CD4-positive, alpha-beta T cell treated with Interleukin-1 beta for 1 hour (primary cell): ENCODE measurements at places on chromosomes 12 and 14.

DNA sequence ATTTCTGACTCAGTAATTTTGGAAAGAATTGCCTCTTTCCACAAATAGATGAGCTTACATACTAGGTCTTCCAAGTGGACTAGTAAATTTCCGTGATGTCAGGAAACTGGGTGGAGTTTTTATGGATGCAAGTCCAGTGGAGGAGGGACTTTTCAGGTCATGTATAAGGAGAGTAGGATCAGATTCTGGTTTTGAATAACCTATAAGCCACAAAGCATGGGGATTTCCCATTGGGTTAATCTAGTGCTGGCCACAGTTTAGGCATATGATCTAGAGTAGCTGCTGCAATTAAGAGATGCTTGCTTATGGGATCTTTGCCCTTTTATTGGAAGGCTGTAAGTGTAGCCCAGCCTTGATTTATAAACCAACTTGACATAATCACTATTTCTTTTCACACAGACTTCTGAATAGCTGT lies 33.8 kb downstream of the STK38L start:
- no peak for DNase-seq

- DNase-seq = no peak
Measured at GRCh38 chr14:51512316-51512715, 139.4 kb upstream of the FRMD6 start.

DNA sequence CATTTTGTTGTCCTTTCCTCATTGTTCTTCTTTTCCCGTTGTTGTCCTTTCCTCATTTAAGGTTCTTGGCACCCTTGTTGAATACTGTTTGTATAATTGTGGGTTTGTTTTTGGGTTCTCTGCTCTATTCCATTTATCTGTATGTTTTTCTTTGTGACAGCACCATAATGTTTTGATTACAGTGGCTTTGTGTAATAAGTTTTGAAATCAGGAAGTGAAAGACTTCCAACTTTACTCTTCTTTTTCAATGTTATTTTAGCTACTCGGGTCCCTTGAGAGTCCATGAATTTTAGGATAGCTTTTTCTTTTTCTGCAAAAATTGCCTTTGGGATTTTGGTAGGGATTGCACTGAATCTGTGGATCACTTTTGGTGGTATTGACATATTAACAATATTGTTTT lies 28.1 kb downstream of the ETNK1 start:
- DNase-seq = no peak

- DNase-seq = no peak
Measured at GRCh38 chr12:52952076-52952801, 3.3 kb downstream of the KRT18 start.

GRCh38 chr12:52168019-52168717 lies 23.6 kb downstream of the KRT80 start:
- DNase-seq = no peak

DNA sequence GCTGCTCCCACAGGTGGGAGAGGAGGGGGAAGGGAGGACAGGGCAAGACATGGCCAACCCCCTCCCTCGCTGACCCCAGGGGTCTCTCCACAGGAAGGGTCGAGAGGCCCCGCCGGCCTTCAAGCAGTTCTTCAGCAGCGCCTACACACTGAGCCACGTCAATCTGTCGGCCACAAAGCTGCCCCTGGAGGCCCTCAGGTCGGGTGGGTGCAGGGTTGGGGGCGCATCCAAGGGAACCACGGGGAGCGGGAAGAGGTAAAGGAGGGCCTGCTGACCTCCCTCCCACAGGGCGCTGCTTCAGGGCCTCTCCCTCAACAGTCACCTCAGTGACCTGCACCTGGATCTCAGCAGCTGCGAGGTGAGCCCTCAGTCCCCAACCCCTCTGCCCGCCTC lies 6.1 kb downstream of the CARMIL3 start:
- DNase-seq = no peak

- no peak for DNase-seq
Measured at GRCh38 chr12:97194546-97194945, 268.1 kb upstream of the RMST start.

GRCh38 chr12:93137656-93138612 lies 208.8 kb upstream of the EEA1 start:
- DNase-seq = no peak

DNA sequence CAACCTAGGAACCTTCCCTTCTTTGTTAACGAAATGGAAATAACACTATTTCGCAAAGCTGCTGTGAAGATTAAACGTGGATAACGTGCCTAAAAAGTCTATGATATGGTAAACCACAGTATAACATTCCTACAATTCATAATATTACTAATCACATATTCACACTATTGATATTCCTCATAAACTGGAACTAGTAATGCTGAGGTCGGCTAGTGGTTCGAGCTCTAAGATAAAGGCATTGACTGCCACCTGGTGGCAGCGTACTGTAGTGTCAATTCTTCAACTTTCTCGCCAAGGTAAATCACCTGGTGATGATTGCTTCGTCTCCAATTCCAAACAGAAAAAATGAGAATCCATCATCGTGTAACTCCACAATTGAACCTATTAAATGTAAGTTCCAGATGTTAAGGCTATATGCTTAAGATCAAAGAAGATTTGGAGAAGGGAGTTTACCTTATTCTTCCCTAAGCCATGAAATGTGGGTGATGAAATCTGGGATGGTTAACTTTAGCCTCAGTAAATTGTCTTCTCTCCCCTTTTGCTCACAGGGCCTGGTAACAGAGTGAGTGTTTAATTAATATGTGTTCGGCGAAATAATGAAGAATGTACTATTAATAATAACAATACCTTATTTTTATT lies 197.5 kb upstream of the TMEM132C start:
- DNase-seq = no peak

DNA sequence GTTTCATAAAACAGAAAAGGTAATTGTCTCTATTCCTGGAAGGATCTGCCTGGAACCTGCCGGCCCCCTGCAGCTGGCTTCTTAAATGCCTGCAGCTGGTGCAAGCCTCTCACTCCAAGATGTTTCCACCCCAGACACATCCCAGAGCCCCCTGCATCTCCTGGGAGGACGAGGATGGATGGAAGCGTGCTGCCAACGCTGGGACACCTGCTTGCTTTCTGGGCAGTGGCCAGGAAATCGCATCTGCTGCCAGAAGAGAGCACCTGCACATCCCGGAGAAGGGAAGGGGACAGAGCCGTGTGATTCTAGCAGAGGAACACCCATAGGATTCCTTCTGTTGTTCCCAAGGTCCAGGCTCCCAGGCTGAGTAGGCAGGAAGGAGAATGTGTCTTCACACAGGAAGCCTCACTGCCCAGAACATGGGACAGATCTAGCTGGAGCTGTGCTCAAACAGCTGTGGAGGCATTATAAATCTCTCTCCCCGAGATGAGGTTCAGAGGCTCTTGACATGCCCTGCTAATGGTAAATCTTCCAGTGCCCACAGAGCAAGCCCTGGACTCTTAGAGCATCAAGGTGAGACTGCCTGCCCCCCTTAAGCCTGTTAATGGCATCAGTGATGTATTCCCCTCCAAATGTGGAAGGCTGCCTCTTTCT lies 138.8 kb upstream of the MAP1LC3B2 start:
- DNase-seq = no peak
